Vagina (tissue), 2 donors: ENCODE measurements at places on chromosomes 16 and 17.

DNA sequence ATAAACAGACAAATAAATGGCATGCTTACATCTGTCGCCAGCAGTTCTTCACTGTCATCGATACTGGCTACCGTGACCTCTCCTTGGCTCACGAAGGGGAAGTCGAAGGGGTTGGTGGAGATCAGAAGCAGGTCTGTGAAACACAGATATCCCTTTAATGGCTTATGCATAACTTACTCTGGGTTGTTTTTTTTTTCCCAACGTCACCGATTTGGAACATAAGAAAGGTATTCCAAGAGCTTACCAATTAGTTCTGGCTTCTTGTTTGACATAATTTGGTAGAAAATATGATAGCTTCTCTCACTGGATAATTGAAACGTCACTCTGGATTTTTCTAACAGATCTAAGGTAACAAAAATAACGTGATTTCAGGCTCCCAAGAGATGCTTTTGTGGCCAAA is 18.2 kb downstream of the MYH13 start:
- DNase-seq: no peak

DNA sequence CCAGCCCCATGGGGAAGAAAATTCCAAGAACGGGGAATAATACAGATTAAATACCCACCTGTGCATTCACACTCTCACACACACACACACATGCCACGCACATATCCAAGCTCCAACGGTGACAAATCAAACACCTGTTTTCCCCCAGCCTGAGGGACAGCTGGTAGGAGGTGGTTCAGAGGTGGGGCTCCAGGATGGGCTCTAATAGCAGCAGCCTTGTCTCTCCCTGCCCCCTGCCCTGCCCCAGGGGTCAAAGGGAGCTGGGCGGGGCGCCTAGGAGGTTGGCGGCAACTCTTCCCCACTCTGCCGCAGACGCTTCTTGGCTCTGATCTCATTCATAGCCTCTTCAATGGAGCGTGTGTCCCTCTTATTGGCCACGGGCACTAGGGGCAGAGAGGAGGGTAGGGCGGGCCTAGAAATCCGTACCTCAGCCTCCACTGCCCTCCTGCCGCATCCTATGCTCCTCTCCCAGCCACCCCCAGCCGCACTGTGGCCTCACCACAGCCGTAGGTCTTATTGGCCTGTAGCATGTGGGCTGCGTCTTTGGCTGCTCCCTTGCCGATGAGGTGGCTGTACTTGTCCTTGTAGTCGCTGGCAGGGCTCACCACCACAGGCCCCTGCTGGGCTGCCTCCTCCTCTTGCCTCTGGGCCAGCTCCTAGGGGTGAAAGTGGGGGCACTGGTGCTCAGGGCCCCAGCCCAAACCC is 8.2 kb downstream of the SPAG7 start:
- no peak for DNase-seq

- DNase-seq: no peak
Observed at GRCh38 chr17:77180503-77181357, 40.0 kb downstream of the SEC14L1 start.

DNA sequence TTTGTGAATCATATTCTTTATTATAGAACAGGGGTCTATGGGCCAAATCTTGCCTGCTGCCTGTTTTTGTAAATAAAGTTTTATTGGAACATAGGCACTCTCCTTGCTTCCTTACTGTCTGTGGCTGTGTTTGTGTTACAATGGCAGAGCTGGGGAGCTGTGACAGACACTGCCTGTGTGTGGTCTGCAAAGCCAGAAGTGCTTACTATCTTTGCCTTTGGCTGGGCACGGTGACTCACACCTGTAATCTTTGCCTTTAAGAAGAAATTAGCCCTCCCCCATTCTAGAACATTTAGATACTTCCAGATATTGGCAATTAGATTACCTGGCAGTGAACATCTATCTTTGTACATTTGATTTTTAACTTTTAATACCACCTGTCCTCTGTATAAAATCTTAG is 308.3 kb downstream of the FOXL1 start:
- no peak for DNase-seq

DNA sequence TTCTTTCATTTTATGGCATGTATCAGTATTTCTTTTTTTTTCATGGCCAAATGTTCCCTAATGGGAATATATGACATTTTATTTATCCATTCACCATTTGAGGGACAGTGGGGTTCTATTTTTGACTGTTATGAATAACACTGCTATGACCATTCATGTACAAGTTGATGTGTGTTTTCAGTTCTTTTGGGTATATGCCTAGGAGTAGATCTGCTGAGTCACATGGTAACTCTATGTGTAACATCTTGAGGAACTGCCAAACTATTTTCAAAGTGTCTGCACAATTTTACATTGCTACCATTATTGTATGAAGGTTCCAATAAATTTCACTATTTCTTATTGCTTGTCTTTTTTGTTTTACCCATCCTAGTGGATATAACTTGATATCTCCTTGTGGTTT is 223.0 kb downstream of the TANC2 start:
- DNase-seq: no peak

GRCh38 chr17:28427371-28427770 is 21.4 kb upstream of the SLC46A1 start:
- DNase-seq: no peak

DNA sequence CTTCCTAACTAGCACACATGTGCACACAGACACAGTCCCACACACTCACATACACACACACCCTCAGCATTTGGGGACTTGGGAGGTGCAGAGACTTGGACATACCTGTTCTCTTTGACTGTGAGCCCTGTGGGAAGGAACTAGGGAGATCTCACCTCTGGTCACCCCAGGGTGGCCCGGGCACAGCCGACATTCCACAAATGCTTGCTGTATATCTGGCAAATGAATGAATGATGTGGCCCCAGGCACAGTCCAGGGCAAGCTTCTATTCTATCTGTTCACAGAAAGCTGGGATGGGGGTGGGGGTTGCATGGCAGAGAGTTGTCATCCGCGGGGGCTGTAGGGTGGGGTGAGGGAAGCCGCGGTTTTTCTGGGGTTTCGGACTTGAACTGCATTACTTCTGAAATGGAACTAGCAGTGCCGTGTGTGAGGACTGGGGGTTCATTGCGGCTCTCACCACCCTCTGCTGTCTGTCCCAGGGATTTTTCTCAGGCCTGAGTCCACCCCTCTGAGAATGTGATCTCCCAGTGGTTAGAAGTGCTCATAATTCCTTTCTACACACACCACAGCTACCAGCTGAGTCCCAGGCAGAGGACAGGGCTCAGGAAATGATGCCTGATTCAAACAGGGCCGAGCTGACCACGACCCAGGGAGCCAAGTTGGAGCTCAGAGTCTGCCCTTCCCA is 3.3 kb upstream of the RIPOR1 start:
- DNase-seq: no peak

GRCh38 chr17:50133028-50133768 is 3.2 kb upstream of the SAMD14 start:
- DNase-seq: no peak

DNA sequence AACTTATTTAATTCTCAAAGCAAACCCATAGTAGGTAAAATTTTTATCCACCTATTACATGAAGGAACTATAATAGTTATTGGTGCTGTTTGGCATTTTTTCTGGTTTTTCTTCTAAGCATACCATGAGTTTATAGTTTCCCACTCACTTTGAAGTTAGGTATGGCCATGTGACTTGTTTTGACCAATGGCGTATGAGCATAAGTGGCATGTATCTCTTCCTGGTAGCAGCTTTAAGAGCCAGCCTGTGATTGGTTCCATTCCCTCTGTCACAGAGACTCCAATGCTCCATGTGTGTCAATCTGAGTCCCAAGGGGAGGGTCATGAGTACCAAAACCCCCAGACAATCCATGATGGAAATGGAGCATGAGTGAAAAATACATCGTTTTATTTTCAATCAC is 282.9 kb upstream of the N4BP1 start:
- no peak for DNase-seq

DNA sequence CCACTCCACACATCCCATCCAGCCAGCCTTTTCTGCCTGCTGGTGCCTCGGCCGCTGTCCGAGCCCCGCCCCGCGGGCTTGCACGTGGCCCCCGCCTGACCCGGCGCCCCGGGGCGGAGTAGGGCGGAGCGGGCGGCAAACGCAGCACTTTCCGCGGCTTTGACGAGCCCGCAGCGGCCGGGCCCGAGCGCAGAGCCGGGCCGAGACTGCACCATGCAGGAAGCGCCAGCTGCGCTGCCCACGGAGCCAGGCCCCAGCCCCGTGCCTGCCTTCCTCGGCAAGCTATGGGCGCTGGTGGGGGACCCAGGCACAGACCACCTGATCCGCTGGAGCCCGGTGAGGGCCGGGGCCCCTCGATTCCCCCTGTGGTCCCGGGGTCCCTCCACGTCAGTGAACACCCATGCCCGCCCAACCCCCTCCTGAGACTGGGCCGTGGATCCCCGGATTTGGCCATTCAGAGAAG is at the start of gene HSF4:
TSS of gene HSF4 (plus strand) at position 147 of the 463 bp plus-strand sequence. CDS start at position 214, 67 bp downstream.
- DNase-seq: no peak

GRCh38 chr17:18356624-18357023 is 6.7 kb downstream of the SHMT1 start:
- DNase-seq: no peak

DNA sequence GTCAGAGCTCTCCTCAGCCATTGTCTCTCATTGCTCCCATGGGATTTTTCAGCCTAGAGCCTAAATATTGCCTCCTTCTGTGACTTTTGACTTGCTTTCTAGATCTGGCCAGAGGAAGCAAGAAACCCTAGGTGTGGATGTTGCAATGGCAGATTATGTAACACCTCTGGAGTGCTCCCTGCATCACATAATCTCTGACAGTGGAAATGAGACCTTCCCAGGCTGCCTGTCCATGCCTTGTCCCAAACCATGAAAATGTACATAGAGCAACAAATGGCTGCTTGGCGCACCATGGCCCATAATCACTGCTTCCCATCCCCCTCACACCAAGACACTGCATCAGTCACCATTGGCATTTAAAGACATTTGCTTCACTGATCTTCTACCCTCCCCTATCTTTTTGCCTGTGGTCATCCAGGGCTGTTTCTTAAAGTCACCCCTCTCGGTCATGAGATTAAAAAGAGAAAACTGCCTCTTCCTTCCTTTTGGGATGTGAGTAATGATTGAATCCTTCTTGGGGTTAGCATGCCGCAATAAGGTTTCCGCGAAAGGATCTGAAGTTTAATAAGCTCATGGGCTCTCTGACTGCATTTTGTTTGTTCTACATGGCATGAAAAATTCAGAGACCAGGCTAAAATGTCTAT is 34.2 kb upstream of the CCL2 start:
- no peak for DNase-seq

GRCh38 chr16:27726621-27727261 is 176.8 kb downstream of the KATNIP start:
- DNase-seq: no peak

- no peak for DNase-seq
Observed at GRCh38 chr16:21053590-21053989, 97.1 kb downstream of the DNAH3 start.

- DNase-seq: peak; percentile 91
Observed at GRCh38 chr16:21263640-21264570, 14.2 kb downstream of the CRYM start.

GRCh38 chr16:67430504-67430976 is 381 bp upstream of the HSD11B2 start:
- DNase-seq: no peak

DNA sequence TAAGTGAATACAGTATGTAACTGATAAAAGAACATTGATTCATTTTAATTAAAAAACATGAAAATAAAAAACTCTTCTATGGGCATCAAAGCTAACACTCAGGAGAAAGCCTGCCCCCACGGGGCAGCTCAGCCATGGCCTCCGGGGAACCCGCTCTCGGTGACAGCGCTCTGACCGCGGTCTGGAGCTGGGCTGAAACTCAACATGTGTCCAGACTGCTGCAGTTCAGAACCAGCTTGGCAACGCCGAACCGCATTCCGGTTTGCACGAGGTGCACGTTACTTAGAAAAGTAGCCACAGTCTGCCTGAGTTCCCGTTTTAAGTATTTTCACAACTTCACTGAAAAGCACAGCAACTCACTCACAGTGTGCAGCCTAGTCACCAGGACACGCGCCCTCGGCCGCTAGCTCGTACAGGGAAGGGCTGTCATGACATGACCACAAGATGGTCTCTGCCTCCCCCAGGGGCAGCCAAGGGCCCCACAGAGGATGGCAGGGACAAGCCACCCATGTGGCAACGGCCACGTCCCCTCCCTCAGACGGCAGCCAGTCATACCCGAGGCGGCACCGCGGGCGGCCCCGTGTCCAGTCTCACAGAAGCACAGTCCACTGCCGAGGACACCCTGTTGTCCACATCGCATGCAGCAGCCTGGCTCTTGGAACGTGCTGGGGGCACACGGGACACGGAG is 77.1 kb upstream of the METRNL start:
- peak; percentile 77 for DNase-seq

GRCh38 chr17:45247429-45248131 is 14.3 kb downstream of the SPATA32 start:
- DNase-seq: no peak

DNA sequence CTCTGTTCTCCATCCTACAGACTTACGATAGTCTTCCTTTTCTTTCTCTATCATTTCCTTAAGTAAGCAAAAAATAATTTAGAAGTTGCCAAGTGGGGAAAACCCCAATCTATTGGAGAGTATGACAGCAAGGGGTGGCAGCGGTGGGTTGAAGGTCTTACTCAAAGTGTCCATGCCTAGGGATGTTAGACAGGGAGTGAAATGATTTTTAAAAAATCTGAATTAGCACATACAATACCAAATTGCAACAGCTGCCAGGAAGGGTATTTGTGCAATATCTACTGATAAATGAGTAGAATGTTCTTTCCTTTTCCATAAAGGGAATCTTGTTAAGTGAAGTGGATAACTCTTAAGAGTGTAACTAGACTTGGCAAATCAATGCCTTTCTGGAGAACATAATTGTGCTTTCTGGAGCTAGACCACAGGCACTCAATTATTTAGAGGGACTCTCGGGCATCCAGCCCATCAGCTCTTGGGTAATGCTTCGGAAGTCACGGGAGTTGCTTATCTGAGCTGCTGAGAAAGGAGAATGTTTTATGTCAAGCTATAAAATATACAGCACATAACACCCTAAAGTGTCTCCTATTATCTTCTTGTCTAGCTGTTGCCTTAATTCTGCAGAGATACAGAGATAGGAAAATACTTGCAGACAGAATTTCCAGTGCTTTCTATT is 151.5 kb downstream of the KCNJ2 start:
- no peak for DNase-seq

- no peak for DNase-seq
Observed at GRCh38 chr16:14007450-14007849, 63.7 kb upstream of the MRTFB start.

GRCh38 chr16:65574326-65574966 is 452.6 kb upstream of the CDH11 start:
- DNase-seq: no peak

GRCh38 chr17:45230787-45231480 is 9.2 kb downstream of the FMNL1 start:
- DNase-seq: no peak

- no peak for DNase-seq
Observed at GRCh38 chr16:15434425-15435215, at the start of gene BMERB1. Gene BMERB1, plus strand, starts transcription at chr16:15434588. Its CDS starts 66 bp downstream, at chr16:15434654.
